ENCODE measurements at places on chromosomes 2 and 18.

DNA sequence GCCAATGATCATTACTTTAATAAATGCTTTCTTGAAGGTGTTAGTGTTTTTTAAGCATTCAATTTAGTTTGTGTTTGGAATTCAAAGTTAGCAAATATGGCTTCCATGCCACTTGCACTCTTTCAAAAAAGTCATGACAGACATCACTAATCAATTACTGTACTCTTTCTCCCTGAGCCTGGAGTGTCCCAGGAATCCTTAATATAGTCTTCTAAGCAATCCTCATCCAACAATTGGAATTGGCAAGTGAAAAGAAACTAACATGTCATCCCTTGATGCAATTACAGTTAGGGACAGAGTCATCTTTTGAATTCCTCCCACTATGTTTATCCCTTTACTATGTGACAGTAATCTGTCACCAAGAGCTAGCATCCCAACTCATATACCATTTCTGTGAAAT is 29.7 kb upstream of the GPR55 start:
- DNase-seq, result no peak

DNA sequence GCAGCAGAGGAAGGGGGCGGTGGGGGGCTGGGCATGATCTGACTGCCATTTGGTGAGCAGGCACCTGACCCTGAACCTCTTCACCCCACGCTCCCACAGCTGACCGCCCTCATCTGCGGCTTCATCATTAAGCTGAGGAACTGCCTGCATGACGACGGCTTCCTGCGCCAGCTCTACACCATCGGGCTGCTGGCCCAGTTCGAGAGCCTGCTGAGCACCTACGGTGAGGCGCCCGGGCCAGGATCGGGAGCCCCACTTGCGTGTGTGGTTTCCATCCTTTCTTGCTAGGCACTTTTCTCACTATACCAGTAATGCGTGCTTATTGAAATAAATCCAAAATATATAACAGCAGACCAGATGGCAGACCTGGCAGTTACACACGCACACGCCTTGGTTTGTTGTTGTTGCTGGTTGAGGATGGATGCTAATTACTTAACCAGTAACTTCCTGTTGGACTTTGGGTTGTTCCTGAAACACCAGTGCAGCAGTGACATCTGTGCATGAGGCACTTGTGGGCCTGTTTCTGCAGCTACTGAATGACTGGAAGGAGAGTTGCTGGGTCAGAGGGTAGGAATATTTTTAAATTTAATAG is 43.7 kb downstream of the COA5 start:
- no peak for DNase-seq

DNA sequence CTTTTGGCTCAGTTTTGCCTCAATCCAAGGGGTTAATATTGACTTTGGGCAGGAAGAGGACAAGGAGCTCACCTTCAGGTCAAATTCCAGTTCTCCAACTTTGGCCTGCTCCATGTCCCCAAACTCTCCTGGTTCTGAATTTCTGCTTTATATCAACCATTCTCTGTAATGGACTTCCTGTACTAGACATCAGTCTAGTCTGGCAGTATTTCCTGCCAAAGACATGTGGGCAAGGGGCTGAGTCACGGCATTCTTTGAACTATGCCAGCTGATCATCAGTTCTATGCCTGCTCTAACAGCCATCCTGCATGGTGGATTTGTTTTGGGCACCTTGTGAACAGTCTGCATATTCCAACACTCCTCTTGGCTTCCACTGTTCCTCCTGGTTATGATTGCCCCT is 199.4 kb downstream of the ZEB2 start:
- DNase-seq, result no peak

GRCh38 chr2:151845481-151845880 is 17.3 kb upstream of the ARL5A start:
- DNase-seq, result no peak

DNA sequence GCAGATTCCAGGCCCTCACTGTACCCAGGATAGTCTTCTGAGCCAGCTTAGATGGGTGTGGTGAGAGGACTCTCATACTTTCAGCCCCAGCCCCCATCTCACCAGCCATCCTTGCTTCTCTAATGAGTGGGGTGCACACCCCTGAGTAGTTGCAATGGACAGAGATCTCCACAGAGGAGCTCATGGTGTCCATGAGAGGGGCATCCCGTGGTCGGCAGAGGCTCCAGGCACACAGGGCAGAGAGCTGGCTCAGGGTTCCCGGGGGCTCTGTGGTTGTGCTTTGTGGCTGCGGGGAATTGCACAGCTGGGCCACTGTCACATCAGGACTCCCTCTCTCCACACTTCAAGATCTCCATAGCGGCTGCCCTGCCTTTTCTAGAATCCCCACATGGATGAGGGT is 226.0 kb upstream of the PXDN start:
- DNase-seq, result no peak

GRCh38 chr2:37907501-37908225 is 17.4 kb upstream of the RMDN2 start:
- no peak for DNase-seq

DNA sequence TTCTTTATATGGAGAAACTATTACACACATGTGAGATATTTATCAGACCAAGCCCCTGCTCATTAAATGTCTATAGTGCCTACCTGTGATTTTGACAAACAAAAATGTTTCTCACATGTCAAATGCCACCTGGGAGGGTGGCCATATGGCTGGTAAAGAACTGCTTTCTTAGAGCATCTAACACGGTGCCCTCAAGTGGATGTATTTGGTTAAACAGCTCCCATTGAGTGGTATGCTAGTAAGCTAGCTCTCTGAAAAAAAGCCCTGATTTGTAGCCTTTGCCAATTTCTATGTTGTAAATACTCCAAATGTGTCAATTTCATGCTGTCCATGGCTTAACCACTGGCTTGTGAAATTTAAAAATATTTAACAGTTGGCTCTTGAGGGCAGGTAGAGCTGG is 94.6 kb downstream of the PMAIP1 start:
- no peak for DNase-seq

DNA sequence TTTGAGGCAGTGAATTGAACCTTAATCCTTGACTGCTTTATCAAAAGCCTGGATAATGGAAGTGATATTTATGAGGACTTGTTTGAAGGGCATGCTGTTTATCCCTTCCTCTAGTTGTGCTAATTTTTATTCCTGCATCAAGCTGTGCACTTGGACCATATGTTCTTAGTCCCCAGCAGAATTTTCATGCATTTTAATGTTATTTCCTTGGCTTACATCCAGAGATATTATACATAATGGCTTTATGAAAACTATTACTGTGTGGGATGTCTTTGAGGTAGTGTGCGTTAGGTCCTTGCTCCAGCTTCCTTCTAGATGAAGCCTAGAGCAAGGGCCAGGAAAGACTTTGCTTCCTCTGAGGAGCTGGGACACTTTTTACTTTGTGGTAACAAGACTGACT is 378.4 kb downstream of the LPIN1 start:
- DNase-seq, result no peak

- no peak for DNase-seq
These were observed 158.9 kb upstream of the GLI2 start for GRCh38 chr2:120576509-120577474.

GRCh38 chr2:20617081-20617575 is 33.8 kb downstream of the HS1BP3 start:
- DNase-seq, result peak; percentile 44

- no peak for DNase-seq
These were observed 109.3 kb downstream of the MBP start for GRCh38 chr18:77023102-77023782.

DNA sequence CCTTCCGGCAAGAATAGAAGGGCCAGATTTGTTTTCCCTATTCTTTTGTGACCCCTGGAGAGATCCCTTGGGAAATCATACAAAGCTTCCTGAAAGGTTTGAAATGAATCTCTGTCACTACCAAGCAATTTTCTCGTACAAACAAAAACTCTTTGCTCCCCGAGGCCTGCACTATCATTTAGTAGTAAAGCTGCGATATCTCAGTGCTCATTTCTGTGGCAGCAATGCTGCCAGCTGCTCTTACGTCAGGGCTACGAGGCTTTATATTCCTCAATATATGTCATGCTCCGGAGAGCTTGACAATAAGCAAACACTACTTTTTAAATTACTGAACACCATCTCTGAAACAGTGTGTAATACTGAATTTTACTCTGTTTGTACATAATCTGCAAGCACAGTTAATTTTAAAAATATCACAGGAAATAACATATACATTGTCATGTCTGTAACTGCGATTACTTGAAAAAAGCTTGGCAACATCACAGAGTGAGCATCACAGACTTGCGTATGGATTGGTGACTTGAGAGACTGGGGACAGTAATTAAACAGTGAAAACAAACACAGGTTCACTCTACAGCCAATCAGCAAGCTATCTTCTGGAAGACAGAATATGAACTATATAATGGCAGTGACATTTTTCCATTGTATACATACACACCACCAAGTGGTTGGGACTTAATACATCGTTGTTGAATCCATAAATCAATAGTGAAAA is 403.3 kb upstream of the NETO1 start:
- no peak for DNase-seq

- DNase-seq, result no peak
These were observed 261.6 kb upstream of the MMADHC start for GRCh38 chr2:149849136-149849535.

GRCh38 chr2:176595986-176596385 is 326.7 kb downstream of the MTX2 start:
- no peak for DNase-seq

DNA sequence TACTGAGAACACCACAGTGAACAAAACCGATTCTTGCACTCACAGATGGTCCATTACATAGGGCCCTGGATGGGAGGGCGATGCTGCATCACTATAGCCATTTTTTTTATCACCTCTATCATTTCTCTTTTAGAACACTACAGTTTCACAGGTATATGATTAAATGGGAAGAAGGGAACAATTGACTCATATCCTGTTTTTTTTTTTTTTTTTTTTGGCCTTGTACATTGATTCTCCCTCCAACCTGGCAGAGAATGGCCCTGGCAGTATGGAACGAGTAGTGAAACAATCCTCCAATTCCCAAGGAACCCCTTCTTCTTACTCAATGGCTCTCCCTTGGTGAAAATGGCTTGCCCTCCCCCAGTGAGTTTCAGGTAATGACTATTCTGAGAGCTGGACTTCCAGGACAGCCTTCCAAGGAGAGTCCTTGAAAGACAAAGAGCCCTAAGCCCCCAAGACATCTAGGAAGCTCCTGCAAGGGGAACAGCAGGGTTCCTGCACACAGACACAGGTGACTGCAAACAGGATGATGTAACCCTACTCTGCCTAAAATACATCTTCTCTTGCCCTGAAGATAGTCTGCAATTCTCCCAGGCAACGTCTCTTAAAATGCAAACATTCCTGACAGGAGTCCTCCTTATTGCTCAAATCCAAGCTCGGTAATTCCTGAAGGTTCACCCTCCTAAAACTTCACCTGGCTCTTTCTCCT is 405.4 kb downstream of the SETBP1 start:
- DNase-seq, result no peak

DNA sequence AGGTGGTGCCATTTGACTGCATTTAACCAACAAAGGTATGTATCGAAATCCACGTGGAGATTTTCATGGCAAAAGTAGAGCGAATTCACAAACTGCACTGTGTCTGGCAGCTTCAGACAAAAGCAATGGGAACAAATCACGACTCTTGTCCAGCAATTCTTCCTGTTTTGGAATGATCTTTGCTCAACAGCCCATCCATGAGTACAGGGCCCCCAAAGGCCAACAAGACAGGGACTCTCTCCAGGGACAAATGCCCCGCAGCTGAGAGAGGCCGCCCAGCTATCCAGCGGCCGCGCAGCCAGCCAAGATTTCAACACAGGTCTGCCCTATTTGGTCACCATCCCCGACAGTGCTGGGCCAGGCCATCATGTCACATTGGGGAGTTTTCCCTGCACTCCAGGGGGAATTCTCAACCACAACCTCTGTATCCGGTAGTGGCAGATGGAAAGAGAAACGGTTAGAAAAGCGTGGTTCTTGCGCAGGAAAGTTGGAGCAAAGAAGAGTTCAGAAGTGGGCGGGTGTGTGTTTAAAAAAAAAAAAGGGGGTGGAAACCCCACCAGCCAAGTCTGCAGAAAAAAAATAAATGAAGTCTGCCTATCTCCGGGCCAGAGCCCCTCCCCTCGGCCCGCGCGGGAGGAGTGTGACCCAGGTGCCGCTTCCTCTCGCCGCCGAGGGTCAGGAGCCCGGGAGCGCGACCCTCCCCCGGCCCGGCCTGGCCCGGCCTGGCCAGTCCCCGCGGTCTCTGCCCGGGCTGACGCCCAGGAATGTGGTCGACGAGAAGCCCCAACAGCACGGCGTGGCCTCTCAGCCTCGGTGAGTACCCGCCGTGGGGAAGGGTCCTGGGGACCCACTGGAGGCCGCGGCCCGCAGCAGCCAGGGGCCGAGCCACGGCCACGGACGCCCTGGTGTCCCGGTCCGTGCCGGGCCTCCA is at the start of gene GYPC:
Gene GYPC (plus strand): TSS at position 659 of the 931 bp plus-strand sequence. CDS start 106 bp downstream, at position 765.
- DNase-seq, result peak; percentile 74

DNA sequence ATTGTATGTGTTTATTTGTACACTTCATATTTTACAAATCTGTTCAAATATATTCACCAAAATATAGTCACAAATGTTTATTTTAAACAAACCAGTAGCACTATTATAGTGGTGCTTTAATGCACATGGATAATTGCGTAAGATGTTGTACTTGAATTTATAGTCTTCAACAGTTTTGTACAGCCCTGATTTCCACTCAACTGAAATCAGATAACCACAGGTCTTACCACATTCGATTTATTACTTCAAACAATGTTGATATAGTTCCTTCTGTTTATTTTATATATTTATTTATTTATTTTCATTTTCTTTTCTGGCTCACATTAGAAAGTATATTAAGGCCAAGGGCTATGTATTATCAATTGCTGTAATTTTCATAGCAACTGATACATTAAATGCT is 99.4 kb upstream of the ZNF804A start:
- no peak for DNase-seq

GRCh38 chr2:232633413-232634205 is at the start of gene EFHD1:
Gene EFHD1 (plus strand): TSS chr2:232633604. CDS start chr2:232633705, 101 bp downstream.
- DNase-seq, result peak; percentile 89

DNA sequence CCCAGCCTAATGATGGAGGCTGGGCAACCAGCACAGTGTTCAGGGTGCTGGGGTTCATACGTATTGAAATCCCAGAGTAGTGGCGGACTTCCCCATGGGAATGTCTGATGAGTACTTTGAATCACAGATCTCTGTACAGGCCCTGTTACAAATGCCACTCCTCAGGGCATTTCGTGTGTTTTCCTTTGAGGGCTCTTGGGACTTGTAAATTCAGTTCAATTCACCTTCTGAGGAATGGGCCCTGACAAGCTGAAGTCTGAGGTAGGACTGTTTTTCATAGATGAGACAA is 288 bp upstream of the RDH14 start:
- DNase-seq, result no peak

DNA sequence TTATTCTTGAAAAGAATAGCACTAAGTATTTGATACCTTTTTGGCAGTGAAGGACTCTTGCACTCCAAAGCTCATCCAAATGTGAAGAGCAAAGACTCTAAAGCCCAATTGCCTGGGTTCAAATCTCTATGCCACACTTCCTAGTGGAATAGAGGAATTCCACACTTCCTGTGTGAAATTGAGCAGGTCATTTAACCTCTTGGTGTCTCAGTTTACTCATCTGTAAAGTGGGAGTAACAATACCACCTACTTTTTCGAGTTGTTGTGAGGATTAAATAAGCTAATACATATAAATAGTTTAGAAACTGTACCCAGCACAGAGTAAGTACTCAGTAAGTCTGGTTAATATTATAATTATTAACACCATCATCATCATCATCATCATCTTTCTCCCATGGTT is 72.6 kb downstream of the AP1S3 start:
- DNase-seq, result no peak

All from nephron progenitor cell (in vitro differentiated cells).